ENCODE measurements at places on chromosomes 7 and 10. TPM values are rescaled to one million over a fixed set of nuclear protein-coding genes. Genes with fewer than 3 reads are reported as not detected.

The DPY19L1 gene
- total RNA-seq, result 11.7 TPM

The TAS2R3 gene
- not detected for total RNA-seq

The ABCB4 gene
- total RNA-seq, result 0.77 TPM

The CPA4 gene
- not detected for total RNA-seq

The SSBP1 gene
- 138 TPM for total RNA-seq

The EEF1AKMT2 gene
- total RNA-seq, result 18.6 TPM

The FAM237B gene
- not detected for total RNA-seq

The PIP gene
- total RNA-seq, result not detected

The CALML5 gene
- not detected for total RNA-seq

The SPDYE6 gene
- not detected for total RNA-seq

The AGR2 gene
- total RNA-seq, result not detected

Measured in gastroesophageal sphincter (tissue), 4 donors.